NCI-H510A (cell line): ENCODE measurements at places on chromosomes 13 and 19.

DNA sequence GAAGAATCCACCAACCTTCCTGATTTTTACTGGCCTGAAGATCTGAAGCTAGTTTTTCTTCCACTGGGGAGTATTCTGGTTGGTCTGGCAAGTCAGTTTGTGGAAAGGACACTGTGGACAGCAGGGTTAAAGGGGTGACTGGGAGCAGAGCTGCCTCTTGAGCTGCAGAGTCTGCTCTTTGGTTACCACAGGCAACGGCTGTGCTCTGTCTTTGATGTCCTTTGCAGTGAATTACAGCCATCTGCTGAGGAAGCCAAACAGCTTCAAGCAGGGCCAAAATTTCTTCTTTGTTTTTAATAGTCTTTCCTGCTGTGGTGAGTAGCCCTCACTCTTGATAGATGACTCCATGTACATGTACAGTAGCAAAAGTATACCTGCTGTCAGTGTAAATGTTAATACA, 75.7 kb downstream of the ZNF100 start:
- DNase-seq, result no peak

DNA sequence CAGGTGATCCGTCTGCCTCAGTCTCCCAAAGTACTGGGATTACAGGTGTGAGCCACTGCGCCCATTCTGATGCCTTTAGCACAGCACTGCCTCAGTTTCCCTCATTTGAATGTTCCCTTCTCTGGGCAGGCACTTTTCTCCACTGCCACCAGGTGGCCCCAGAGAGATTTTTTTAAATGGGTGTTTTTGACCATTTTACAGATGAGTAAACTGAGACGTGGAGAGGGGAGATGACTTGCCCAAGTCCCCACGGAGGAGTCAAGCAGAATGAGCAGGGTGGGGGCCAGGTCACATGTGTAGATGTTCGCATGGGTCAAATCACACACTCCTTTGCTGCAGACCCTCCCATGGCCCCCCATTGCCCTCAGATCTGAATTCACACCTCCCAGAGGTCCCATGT, 3.2 kb upstream of the PDE4C start:
- DNase-seq, result no peak

- DNase-seq, result no peak
Observed at GRCh38 chr13:99417201-99418102, 83.8 kb upstream of the TM9SF2 start.

DNA sequence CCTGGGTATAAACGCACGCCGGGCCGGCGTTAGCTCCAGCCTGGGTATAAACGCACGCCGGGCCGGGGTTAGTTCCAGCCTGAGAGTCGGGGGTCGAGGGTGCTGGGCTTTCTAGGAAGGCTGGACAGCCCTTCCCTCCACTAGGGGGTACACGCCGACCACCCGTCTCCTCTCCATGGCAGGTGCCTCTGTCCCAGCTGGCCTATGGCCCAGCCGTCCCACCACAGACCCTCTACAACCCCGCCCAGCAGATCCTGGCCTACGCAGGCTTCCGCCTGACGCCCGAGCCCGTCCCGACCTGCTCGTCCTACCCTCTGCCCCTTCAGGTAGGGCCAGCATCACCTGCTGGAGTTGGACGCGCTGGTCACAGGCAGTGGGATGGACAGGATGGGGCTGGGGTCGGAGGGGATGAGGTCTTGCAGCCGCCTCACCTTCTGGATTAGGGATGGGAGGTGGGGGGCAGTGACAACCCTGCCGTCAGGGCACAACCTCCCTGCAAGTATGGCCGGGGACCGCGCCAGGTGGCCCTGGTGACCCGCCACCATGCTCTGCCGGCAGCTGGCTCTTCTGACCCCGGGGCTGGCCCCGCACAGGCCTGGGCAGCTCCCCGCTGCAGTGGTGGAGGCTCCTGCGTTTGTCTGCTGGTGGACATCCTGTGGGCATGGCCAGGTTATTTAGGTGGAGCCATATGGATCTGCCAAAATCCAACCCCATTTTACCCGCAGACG, 45.8 kb downstream of the TMEM255B start:
- DNase-seq, result no peak

DNA sequence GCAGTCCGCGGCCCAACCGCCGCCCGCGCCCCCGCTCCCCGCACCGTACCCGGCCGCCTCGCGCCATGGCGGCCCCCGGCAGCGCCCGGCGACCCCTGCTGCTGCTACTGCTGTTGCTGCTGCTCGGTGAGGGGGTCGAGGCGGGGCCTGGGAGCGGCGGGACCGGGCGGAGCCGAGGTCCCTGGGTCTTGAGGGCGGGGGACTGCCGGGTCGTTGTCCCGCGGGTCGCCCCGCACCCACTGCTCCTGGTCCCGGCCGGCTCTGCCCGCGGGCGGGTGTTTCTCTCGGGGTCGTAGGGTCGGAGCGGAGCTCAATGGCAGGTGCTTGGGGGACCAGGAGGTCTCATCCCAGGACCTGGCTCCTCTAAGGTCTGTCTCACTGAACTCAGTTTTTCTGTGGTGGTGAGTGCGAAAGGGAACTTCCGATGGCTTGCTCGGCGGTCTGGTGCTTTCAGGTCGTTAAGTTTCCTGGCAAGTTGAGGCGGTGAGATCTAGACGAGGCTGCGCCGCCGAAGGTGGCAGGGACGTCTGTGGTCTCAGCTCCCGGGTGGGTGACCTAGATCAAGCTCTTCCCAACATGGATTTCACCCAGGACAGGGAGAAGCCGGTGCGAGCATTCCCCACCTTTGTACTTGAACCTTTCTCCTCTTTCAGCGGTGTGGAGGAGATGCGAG, 467 bp downstream of the LAMP1 start:
- no peak for DNase-seq

DNA sequence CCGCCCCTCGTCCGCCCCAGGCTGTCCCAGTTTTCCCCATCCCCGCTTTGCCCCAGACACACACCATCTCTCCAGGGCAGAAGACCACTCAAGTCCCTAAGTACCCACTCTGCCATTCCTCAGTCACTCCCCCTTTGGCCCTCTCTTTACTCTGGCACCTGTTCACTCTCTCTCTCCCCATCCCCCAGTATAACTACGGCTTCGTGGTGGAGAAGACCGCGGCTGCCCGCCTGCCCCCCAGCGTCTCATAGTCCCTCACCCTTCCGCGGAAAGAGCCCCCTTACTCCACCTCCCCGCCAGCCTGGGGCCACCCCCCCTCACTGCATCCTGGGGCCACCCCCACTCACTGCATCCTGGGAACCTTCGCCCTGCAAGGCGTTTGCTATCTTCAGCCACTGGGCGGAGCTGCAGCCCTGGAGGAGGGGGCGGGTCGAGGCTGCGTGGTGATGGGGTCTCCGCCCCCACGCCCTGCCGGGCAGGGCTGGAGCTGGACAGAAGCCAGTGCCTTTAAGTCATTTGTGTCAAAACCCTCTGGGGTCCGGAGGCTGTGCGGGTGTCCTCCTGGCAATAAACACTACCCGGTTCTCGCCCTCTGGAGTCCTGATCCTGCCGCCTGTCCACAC, 5.0 kb downstream of the MVB12A start:
- peak; percentile 29 for DNase-seq
